Left ventricle myocardium inferior (tissue), 1 donor: ENCODE measurements at places on chromosomes 3 and 15. TPM values are rescaled to one million over a fixed set of nuclear protein-coding genes. Genes with fewer than 3 reads are reported as not detected.

TM4SF4 gene
- not detected for total RNA-seq

SERPINI1 gene
- 10.6 TPM for total RNA-seq

CP gene
- 6.2 TPM for total RNA-seq

SYNPR gene
- 0.93 TPM for total RNA-seq

CCDC13 gene
- total RNA-seq, result 0.41 TPM

PLCB2 gene
- 8.5 TPM for total RNA-seq

FBXW12 gene
- total RNA-seq, result not detected

VIPR1 gene
- total RNA-seq, result 1.7 TPM

FETUB gene
- not detected for total RNA-seq

GUCA1C gene
- total RNA-seq, result 5.8 TPM

GRCh38 chr3:32502946-32503286, 264 bp upstream of the CMTM6 start:
- H3K4me1 ChIP-seq, result peaks cover 34% of the 10 kb centered on the region
- peak overlapping the region; percentile 98 for H3K4me3 ChIP-seq
- DNase-seq, result no peak
- no peaks in the 10 kb centered on the region for H3K27me3 ChIP-seq

- H3K4me1 ChIP-seq, result peaks cover 12% of the 10 kb centered on the region
- H3K27me3 ChIP-seq, result no peaks in the 10 kb centered on the region
- H3K36me3 ChIP-seq, result no peaks in the 10 kb centered on the region
- no peak overlapping the region for H3K27ac ChIP-seq
- DNase-seq, result no peak
- no peak overlapping the region for H3K4me3 ChIP-seq
These were observed 37.3 kb downstream of the MB21D2 start for GRCh38 chr3:192880313-192880712.

- H3K27ac ChIP-seq, result no peak overlapping the region
- no peaks in the 10 kb centered on the region for H3K36me3 ChIP-seq
- no peak for DNase-seq
These were observed 293.9 kb downstream of the TUSC7 start for GRCh38 chr3:117003501-117003900.

DNA sequence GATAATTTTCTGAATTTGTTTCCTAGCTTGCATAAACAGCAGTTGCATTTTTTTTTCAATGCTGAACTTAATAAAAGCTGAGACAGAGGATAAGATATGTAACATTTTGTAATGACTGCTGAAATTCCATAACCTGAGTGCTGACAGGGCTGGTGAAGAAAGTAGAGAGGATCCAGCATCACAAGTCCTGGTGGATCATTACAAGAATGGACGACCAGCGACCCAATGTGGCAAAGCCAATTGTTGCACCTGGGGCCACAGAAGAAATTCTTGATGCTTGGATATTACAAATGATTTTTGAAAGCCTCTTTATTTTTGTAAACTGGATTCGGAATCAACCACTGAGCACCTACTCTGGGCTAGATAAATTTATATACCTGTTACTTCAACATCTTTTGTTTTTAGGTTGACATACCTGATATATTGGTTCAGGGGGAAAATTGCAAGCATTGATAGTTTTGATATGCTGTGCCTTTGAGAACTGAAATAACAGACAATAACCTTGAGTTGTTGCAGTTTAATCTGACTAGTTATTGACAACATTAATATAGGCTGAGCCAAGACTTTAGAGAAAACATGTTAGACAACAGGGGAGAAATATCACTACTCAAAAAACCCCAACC, 3.9 kb upstream of the ACTL6A start:
- H3K27me3 ChIP-seq, result no peaks in the 10 kb centered on the region
- peak; percentile 56 for DNase-seq
- no peaks in the 10 kb centered on the region for H3K36me3 ChIP-seq
- no peak overlapping the region for H3K4me3 ChIP-seq
- no peak overlapping the region for H3K27ac ChIP-seq

DNA sequence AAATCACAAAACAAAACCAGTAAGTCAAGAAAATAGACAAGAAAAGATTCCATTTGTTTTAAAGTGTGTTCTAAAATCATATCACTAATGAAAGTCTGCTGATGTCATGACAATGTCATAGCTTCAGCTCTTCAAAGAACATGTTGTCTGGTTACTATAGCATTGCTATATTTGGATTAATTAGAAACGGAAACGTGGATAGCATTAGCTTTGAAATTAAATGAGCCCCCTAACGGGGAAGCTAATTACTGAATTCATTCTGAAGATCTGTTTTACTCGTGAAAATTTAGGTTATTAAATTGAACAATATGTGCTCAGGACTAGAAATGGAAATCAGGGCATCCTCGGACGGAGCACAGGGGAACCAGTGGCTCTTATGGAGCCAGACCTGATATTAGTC, 316.7 kb upstream of the AGTR1 start:
- no peaks in the 10 kb centered on the region for H3K4me1 ChIP-seq
- H3K4me3 ChIP-seq, result no peak overlapping the region
- no peak for DNase-seq
- H3K36me3 ChIP-seq, result no peaks in the 10 kb centered on the region

DNA sequence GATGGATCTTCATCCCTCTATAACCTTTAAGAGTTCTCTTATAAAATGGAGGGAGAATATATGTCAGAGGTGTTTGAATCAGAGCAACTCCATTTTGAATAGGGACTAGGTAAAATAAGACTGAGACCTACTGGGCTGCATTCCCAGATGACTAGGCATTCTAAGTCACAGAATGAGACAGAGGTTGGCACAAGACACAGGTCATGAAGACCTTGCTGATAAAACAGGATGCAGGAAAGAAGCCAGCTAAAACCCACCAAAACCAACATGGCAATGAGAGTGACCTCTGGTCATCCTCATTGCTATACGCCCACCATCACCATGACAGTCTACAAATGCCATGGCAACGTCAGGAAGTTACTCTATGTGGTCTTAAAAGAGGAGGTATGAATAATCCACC, 211.0 kb downstream of the GBE1 start:
- no peak overlapping the region for H3K27ac ChIP-seq
- H3K4me3 ChIP-seq, result no peak overlapping the region
- H3K27me3 ChIP-seq, result no peaks in the 10 kb centered on the region
- H3K4me1 ChIP-seq, result peaks cover 34% of the 10 kb centered on the region

DNA sequence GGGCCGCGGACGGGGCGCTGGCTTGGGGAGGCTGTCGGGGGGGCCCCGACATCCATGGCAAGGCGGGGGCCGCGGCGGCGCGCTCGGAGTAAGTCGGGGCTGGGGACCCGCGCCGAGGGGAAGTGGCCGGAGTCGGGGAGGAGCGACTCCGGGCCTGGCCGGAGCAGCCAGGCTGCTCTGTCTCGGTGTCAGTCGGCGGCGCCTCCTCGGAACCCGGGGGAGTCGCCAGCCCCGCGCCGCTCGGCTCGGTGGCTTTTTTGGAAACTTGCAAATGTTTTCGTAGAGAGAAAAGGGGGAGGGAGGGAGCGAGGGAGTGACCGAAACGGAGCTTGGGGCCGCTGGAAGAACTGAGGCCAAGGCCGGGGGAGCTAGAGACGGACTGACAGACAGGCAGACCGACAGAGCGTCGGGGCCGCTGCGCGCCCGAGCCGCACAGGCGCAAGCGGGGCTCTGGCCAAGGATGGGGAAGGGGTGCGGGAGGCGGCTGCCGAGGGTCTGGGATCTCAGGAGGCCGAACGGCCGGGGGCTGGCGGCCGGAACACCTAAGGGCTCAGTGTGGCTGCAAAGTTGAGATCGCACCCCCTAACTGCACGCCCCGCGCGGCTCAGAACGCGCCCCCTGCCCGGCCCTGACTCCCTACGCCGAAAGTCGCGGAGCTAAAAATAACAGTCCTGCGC, 5.0 kb downstream of the PTH1R start:
- peak overlapping the region; percentile 85 for H3K27ac ChIP-seq
- DNase-seq, result no peak
- no peaks in the 10 kb centered on the region for H3K36me3 ChIP-seq
- peak overlapping the region; percentile 76 for H3K4me3 ChIP-seq
- peaks cover 52% of the 10 kb centered on the region for H3K4me1 ChIP-seq

GRCh38 chr3:33775363-33775762, 23.1 kb upstream of the PDCD6IP start:
- DNase-seq, result no peak
- H3K27ac ChIP-seq, result no peak overlapping the region
- no peaks in the 10 kb centered on the region for H3K4me1 ChIP-seq
- H3K36me3 ChIP-seq, result no peaks in the 10 kb centered on the region
- no peaks in the 10 kb centered on the region for H3K27me3 ChIP-seq
- no peak overlapping the region for H3K4me3 ChIP-seq

- H3K4me1 ChIP-seq, result peaks cover 29% of the 10 kb centered on the region
- no peak overlapping the region for H3K27ac ChIP-seq
- no peaks in the 10 kb centered on the region for H3K36me3 ChIP-seq
- no peak overlapping the region for H3K4me3 ChIP-seq
- no peak for DNase-seq
These were observed 179.0 kb upstream of the PFN2 start for GRCh38 chr3:150149651-150150051.

DNA sequence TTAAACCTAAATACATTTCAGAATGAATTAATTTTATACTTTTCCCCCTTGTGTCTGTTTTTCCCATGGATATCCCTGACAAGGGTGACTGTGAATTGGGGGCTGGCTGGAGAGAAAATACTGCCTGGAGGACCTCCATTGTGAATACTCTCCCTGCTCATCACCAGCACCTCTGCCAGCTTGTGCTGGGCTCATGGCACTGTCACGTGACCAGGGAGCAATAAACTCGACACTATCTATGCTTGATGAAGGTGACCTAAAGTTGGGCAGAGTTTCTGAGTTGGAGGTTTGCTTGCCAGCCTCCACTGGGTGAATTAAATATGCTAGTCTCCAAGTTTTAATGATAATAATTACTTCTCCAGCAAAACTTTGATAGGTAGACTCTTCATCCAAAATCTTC, 189.5 kb downstream of the SPATA16 start:
- no peaks in the 10 kb centered on the region for H3K27me3 ChIP-seq
- no peak for DNase-seq
- H3K4me1 ChIP-seq, result no peaks in the 10 kb centered on the region
- no peak overlapping the region for H3K4me3 ChIP-seq
- H3K36me3 ChIP-seq, result no peaks in the 10 kb centered on the region
- H3K27ac ChIP-seq, result no peak overlapping the region

DNA sequence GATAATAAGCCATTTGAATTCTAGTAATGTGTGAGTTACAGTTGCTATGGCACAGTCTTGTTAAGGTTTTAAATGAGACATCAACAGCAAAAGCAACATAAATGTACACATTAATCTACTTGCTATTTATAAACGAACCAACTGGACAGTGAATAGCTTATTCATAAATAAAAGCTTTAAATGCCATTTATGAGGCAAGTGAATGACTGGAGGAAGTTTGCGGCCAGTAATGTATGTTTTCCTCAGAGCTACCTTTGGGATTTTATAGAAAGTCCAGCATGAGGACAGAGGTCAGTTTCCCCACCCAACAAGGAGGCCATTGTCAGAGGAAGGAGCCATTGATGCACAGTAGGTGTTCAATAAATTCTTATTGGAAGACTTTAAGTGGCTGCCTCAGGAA, 48.0 kb upstream of the PXYLP1 start:
- DNase-seq, result no peak
- no peak overlapping the region for H3K4me3 ChIP-seq
- H3K27ac ChIP-seq, result no peak overlapping the region

DNA sequence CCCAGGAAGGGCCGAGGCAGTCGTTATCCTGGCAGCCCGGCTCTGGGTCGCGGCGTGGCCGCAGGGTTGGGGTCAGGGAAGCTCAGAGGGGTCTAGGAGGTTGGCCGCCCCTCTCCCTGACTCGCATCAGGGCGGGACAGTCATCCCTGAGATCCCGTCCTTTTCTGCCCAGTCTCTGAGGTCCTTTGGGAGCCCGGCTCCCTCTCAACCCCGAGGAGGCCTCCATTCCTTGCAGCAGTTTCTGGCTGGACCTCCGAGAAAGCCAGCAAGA, 495 bp downstream of the HYAL2 start:
- peaks cover 93% of the 10 kb centered on the region for H3K4me1 ChIP-seq
- no peak for DNase-seq
- H3K27me3 ChIP-seq, result no peaks in the 10 kb centered on the region
- H3K4me3 ChIP-seq, result peak overlapping the region; percentile 86
- peaks cover 50% of the 10 kb centered on the region for H3K36me3 ChIP-seq

DNA sequence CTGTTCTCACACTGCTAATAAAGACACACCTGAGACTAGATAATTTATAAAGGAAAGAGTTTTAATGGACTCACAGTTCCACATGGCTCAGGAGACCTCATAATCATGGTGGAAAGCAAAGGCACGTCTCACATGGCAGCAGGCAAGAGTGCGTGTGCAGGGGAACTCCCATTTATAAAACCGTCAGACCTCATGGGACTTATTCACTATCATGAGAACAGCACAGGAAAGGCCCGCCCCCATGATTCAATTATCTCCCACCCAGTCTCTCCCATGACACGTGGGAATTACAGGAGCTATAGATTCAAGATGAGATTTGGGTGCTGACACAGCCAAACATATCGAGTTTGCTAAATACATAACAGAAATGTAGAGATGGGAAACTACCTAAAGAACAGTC, 39.5 kb upstream of the DGKG start:
- H3K4me1 ChIP-seq, result peaks cover 17% of the 10 kb centered on the region
- no peaks in the 10 kb centered on the region for H3K36me3 ChIP-seq
- H3K27ac ChIP-seq, result no peak overlapping the region
- H3K4me3 ChIP-seq, result no peak overlapping the region
- DNase-seq, result no peak

DNA sequence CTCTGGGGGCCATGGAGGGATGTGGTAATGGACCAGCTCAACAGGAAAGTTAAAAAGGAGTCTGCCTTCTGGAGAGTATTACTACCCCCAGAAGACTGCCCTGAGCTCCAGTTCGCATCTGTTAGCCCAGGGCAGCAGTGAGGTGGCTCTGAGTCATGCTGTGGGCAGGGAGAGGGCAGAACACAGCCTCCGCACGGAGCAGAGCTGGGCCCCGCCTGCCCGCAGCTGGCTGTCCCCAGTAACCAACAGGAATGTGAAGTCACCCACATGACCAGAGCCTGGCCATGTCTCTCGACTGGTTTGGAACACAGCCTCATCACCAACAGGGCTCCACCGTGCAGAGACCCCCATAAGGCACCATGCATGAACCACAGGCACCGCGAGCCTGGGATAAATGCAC, 62.1 kb downstream of the CYFIP1 start:
- H3K27me3 ChIP-seq, result no peaks in the 10 kb centered on the region
- H3K4me1 ChIP-seq, result no peaks in the 10 kb centered on the region
- no peak overlapping the region for H3K4me3 ChIP-seq
- DNase-seq, result no peak

DNA sequence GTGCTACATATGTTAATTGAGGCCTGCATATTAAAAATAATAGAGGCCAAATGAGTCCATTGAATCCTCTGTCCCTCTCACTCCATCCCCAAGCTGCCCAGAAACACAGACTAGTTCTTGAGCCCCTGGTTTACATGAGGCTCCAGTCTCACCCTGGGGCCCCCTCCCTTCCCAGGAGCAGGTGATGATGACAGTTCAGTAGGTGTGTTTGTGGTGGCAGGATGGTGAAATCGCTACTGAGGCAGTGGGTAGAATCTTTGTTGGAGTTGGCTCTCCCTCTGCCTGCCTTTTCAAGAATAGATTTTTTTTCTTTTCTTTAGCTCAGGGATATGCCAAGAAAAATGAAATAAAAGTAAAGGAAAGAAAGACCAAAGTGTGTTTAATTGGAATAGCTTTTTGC, 288.7 kb downstream of the EPHB1 start:
- H3K27ac ChIP-seq, result no peak overlapping the region
- no peak overlapping the region for H3K4me3 ChIP-seq
- peaks cover 11% of the 10 kb centered on the region for H3K4me1 ChIP-seq
- no peak for DNase-seq

- DNase-seq, result no peak
- no peak overlapping the region for H3K4me3 ChIP-seq
- no peaks in the 10 kb centered on the region for H3K27me3 ChIP-seq
- H3K36me3 ChIP-seq, result no peaks in the 10 kb centered on the region
- H3K4me1 ChIP-seq, result no peaks in the 10 kb centered on the region
- no peak overlapping the region for H3K27ac ChIP-seq
These were observed 642.3 kb downstream of the ROBO2 start for GRCh38 chr3:77682162-77682561.
